NCI-H460 (cell line): ENCODE measurements at places on chromosomes 2 and 18.

DNA sequence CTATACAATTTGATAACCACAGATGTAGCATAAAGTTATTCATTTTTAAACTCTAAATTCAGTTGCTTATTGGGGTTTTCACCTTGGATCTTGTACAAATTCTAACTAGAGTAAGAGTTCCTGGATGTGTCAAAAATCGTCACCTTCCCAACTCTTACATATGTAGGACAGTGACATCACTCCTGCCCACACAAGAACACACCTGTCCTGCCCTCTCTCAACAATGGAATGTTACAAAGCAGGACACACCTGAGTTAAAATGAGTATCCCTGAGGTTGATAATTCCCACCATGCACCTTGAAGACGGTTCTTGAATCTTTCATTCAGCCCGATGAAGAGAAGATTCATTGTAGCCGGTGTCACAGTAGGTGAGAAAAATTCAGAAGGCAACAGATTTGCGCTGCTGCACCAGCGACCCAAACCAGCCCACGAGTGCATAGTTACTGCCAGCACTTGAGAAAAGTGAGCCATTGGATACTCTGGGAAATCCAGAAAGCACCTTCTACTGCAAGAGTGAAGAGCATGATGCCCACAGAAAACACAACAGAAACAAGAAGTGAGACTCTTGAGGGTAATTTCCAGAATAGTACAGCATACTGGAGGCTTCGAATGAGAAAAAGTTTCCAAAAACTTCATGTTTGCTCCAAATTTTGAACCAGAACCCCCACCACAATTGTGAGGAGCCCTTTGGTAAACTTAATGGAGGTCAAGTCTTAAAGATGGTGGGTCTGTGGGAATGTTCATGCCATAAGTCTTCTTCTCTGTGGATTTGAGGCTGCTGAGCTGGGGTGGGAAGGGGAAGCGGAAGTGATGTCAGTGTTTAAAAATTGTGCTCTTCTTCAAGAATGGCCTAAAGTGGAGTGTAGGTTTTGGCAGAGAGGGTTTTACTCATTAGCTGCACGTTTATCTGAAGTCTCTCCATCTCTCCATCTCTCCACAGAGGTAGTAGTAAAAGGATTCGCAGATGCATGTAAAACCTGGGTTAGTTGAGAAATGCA, 34.7 kb upstream of the ADAM23 start:
- DNase-seq = no peak

GRCh38 chr2:9199716-9200632, 6.6 kb upstream of the ASAP2 start:
- no peak for DNase-seq

DNA sequence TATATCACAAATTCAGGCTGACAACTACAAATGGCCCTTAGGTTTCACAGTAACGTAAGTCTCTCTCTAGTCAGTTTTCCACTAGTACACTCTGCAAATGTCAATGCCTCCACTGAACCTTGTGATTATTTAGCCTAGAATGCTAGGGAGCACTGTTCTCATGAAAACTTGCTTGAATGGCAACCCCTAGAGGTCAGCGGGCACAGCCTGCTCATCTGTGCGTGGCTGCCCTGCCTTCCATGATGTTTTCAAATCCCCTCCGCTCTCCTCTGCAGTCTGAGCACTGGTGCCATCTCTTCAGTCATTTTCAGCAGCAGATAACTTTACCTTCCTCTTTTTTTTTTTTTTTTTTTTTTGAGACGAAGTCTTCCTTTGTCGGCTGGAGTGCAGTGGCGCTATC, 84.1 kb upstream of the GULP1 start:
- no peak for DNase-seq

GRCh38 chr2:25131567-25132298, 36.6 kb downstream of the POMC start:
- no peak for DNase-seq

DNA sequence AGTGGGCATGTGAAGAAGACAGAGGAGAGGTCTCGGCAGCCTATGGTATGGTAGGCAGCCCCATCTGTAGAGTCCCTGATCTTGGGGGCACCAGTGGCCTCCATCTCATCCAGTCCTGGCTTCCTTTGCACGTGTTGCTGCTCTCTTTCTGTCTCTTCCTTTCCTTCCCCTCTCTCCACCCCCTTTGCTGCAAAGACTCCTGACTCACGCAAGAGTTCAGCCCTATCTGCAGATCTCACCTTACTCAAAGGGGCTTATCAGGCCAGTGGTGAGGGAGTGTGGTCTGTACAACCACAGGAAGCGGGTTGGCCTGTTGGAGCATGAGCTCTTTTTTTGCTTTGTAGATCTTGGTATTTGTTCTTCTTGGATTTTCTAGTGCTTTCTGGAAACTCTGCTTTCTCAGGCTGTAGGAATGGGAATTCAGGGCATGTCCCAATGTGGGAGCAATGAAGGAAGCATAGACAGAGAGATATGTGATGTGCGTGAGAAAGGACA, 14.6 kb upstream of the NT5DC4 start:
- DNase-seq = no peak

- no peak for DNase-seq
Measured at GRCh38 chr2:4937550-4937949, 754.6 kb upstream of the SOX11 start.

GRCh38 chr2:212832211-212833195, 293.9 kb upstream of the ERBB4 start:
- no peak for DNase-seq

DNA sequence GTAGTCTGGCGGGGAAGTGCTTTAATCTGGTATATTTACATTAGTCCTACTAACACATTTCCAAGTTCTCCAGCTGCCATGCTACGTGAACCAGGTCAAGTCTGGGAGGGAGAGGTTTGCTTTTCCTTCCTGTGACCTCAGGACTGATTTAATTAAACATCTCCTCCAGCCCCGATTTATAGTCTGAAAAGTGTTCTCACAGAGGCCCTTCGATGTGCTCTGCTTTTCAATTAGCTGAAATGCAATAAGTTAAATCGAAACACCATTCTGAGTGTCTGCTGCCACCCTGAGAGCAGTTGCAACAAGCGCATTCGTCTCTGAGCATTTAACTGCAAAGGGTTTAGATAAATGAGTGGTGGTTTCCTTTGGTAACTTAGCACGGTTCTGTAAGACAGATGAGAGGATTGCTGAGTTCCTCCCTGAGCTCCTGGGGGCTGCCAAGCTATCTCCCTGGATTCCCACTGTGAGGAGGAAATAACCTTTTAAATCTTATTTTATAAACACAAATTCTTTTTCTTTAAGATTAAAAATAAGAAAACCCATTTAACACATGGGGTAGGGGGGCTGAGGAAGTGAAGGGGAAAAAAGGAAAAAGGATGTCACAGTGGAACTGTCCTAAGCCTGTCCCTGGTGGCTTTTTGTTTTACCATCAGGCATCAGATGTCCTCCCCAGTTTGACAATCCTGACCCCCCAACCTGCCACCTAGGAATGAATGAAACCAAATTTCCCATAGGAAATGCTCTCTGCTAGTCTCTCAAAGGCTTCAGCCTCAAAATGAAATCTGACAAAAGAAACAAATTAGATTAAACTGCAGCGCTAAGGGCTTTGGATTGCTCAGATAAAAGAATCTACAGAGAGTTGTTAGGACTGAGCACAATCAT, 56.5 kb upstream of the CREB1 start:
- no peak for DNase-seq
